Stimulated activated CD8-positive, alpha-beta memory T cell treated with anti-CD3 and anti-CD28 coated beads, Interleukin-7, amount 100 ng/mL, for 4 hours (primary cell): ENCODE measurements at places on chromosomes 2 and 18.

DNA sequence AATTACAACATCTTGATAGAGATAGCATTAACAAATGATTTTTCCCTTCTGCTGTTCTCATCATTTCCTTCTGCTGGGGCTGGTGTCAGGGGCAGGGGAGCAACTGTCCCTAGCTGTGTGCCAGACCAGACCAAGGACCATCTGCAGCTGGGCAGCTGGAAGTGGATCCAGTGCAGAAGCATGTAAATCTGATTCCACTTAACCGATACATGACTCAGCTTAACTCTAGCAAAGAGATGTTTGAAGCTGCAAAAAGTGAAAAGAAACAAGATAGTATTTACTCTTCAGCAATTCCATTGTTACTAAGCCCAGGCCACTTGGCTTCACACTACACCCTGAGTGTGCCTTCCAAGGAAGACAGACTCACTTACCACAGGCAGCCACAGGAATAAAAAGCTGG is 151.1 kb downstream of the GALNT1 start:
- DNase-seq = no peak

DNA sequence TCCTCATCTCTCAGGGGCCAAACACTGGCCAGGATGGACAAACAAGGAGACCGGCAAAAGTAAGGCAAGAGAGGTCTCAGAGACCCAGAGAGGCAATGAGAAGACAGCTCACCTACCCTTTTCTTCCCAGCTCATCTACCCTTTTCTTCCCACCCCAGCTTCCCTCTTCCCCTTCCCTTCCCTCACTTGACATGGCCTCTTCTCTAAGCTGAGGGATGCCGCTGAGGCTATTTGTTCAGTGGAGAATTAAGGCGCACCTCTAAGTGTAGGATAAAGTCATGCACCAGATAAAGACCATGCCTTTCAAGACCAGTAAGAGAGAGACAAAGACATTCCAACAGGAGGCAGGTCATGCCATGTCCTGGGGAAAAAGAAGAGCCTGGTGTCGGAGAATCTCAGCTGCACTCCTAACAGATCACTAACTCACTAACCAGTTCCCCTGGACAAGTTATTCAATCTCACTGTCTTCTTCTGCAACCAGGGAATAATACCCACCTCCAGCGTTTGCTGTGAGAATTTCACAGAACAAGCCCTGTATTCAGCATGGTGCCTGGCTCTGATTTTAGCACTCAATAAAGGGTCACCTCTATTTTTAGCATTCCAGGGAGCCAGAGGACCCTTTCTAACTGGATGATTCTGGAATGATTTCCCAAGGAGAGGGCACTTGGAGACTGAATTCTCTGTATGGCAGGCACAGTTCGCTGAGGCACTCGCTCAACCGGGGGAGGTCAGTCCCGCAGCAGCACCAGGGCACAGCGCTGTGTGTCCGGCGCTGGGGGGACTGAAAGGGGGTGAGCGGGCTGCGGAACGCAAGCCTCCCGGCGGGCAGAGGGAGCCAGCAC is 3.0 kb upstream of the FOSL2 start:
- no peak for DNase-seq

DNA sequence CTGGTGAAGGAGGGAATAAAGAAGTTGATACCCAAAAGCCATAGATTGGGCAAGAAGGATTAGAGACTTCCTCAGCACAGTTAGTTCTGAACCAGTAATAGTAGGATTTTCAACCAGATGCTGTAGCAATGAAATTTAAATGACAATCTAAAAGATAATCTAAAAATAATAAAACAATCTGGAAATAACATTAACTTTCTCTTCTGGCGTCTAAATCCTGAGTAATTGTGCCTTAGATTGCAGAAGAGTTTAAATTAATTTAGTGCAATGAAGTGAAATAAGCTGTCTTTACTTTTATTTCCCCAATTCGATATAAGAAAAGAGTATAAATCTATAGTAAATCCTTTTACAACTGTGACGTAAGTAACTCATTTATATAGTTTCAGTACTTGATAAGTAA is 186.8 kb upstream of the DOK6 start:
- no peak for DNase-seq

DNA sequence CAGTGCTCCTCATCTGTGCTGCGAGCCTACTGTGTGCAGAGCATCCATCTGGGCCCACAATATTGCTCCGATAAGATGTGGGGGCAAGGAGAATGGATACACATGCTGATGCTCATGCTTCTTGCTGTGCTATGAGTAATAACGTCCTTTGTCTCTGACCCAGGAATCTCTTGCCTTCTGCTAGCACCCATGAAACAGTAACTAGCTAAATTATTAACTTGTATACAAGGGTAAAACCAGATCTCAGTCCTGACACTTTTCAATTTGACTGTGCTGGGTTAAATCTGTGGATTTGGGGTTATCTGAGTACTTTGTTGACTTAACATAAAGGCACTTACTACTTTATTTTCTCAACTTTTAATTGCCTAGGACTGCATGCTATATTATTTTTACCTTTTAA is 357.6 kb downstream of the SLC4A3 start:
- DNase-seq = no peak

GRCh38 chr2:241546771-241547498 is 11.6 kb upstream of the BOK start:
- no peak for DNase-seq

DNA sequence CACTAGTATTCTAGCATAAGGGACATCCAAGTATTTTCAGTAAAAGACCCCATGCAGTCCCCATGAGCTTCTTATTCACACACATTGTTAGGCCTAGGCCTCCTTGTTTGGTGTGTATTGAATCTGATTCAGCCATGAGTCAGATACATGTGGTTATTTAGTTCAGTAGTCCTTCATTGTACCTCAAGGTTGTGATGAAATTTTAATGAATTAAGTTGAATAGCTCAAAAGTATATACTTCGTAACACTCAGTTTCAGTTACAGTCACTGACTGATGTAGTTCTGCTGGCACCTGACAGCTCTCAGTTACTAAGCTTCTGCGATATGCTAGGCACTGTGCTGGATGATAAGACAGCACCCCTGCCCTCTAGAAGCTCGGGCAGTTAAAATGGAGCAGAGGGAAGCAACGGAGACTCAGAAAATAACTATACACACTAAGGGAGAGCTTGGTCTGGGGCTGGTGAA is 86.4 kb downstream of the XRCC5 start:
- no peak for DNase-seq

DNA sequence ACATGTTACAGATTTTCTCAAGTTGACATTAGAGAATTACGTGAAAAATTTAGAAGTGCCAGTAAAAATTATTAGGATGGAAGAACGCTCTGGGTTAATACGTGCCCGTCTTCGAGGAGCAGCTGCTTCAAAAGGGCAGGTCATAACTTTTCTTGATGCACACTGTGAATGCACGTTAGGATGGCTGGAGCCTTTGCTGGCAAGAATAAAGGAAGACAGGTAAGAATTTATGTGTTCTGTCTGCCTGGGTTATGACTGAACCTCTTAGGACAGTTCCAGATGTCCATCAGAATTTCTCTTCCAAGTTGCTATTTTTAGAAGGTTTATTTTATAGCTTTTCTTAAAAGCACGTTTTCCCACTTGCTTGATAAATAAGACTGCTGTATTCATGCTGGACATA is 371.0 kb downstream of the GALNT13 start:
- DNase-seq = no peak
